ENCODE measurements at places on chromosomes 6 and 20.

- DNase-seq = no peak
These were observed 699.1 kb downstream of the EPM2A start for GRCh38 chr6:145036236-145036635.

- DNase-seq = no peak
These were observed 68.3 kb downstream of the CNBD2 start for GRCh38 chr20:36036688-36037087.

- peak; percentile 78 for DNase-seq
These were observed 79.9 kb upstream of the NAA20 start for GRCh38 chr20:19937218-19937617.

GRCh38 chr20:58718729-58719128 lies 26.1 kb downstream of the NPEPL1 start:
- no peak for DNase-seq

DNA sequence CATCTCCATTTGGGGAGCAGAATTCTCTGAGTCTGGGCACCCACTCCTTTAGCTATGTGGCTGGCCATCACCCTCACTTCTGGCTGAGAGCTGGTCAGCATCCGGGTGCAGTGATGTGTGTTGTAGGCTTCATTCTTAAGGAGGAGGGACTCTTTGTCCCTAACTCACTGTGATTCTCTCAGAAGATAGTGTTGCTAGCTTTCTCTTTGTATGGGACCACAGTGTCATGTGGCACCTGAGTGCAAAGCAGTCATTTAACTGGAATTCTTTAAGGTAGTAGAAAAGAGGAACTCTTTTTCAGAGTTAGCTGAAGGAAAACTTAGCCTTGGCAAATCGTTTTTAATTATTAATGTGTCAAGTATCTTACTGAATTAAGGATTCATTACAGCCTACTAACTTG lies 165.9 kb downstream of the JARID2 start:
- peak; percentile 45 for DNase-seq

DNA sequence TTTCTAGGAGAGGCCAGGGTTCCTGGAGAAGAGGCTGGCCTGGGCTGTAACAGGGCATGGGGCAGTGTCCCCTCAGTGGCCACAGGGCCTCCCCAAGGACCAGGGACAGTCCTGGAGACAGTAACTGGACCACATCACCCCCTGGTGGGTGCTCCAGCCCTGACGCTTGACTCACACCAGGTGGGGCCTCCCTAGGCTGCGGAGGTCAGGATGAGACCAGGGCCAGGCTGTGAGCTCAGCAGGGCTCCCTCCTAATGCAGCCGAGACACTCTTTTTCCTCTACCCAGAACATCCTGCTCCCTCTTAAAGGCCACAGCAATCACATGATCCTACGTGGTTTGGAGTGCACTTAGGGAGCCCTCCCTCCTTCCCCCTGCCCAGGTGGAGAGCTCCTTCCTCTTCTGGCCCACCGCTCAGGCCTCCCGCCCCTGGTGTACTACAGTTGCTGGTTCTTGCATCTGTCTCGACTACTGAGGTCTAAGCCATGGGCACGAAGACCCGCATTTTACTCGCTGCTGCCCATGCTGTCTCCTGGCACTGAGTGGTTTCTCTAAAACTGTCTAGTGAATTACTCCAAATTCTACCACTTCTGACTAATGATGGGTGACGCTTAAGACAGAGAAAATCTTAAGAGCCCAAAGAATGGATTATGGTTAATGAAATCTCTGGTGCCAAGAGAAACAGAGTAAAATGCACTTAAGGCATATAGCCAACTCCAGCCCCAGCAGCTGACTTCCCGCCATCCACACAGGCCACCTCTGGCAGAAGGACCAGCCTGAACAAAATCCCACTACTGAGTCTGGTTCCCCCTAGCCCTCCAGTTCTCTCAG lies 166.1 kb upstream of the CST7 start:
- peak; percentile 75 for DNase-seq

DNA sequence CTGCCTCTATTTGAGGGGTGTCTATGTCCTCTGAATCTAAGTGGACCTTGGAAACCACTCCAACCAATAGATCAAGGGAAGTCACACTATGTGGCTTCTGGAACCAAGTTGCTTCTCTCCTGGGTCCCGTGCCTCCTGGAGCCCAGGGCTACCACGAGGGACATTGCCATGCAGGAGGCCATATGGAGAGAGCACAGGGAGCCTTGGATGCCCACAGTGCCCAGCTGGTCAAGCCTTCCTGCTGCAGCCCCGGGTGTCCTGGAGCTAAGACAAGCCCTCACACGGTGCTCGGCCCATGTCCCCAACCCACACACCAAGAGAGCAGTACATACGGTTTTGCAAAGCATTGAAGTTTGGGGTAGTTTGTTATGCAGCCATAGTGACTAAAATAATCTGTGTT lies 231.6 kb downstream of the SYNDIG1 start:
- no peak for DNase-seq

GRCh38 chr6:170074907-170075306 lies 216.0 kb downstream of the DLL1 start:
- no peak for DNase-seq

- peak; percentile 60 for DNase-seq
These were observed 73.5 kb downstream of the SOX4 start for GRCh38 chr6:21666853-21667681.

DNA sequence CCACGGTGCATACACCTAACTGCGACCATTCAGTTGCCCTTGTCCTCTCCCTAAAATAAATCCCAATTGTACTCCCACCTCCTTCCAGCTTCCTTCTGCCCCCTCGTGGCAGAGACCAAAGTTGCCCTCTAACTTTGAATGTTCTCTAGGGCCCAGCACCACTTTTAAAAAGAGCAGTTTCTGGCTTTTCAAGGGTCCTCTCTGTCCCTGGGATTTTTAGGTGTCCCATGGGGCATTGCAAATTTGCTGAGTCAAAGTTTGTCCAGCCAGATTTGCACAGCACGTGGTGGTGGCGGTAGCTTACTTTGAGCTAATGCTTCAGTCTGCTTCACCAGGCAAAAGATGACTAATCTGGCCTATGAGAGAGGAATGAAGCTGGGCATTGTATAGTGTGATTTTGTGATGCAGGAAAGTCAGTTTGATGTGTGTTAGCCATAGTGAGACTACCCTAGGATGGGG lies 100.2 kb downstream of the PERP start:
- no peak for DNase-seq

GRCh38 chr20:43017241-43018030 lies 172.3 kb downstream of the PTPRT start:
- DNase-seq = no peak

DNA sequence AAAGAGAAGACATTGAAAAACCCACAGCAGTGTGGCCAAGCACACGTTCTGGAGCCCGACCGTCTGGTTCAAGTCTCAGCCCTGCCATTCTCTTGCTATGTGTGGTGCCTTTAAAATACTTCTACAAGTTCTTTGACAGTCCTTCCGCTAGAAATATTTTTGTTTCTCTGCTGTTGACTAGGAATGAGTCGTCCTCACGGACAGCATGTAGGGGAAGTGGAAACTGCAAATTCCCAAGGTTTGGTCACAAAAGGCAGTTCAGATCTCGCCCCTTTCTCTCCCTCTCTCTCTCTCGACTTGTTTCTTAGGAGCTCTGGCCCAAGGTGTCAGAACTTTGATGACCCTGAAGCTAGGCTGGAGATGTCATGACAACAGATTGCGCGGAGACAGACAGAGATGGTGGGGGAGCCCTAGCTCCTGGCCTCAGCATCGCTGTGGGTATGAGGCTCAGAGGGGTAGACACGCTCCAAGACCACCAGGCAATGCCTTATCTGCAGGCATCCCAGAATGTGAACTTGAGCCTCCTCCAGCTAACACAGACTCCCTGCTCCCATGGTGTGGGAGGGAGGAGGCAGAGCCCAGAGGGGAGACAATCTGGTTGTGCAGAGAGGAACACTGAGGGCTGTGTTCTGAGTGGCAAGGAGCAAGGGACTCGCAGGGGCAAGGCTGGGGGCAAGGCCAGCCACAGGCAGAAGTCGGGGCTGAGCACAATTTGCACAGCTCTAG lies 368.9 kb upstream of the SULF2 start:
- DNase-seq = no peak

- no peak for DNase-seq
These were observed 134.3 kb upstream of the CDH4 start for GRCh38 chr20:61117725-61118124.

Measured in common myeloid progenitor, CD34-positive (primary cell).